ENCODE measurements at places on chromosomes 5 and 9.

- DNase-seq, result no peak
These were observed 25.4 kb downstream of the ADAMTS16 start for GRCh38 chr5:5165541-5166002.

- no peak for DNase-seq
These were observed 31.7 kb upstream of the STXBP1 start for GRCh38 chr9:127580366-127580765.

DNA sequence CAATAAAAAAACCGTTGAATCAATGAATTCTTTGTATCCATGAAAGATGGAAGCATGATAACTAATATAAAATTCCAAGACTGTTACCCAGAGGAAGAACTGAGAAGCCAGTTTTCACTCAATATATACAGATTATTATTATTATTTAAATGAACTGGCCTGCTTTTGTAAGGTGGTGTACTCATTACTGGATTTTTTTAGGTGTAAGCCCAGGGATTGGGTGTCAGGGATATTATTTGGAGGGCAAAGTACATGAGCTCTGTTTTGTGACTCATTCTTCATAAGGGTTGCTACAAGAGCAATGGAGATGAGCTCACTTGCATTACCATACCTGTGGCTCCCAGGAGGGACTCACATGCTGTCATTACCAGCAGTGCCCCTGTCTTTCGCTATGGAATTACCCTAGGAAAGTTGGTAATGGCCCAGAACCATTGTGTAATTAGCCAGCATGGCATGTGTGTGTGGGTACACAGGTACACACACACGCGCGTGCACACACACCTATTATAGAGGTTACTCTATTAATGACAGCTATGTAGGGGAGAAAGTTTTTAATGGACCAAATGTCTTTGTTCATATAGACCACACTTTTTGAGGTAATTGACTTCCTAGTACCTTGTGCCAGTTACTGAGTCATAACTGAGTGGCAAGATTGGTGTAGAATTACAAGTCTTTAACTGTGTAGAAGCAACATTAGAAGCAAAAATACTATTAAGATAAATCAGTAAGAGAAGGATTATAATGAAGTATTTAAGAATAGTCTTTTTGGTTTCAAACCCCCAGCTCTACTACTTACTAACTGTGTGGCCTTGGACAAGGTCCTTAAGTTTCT, 143.4 kb downstream of the GDNF start:
- DNase-seq, result no peak

DNA sequence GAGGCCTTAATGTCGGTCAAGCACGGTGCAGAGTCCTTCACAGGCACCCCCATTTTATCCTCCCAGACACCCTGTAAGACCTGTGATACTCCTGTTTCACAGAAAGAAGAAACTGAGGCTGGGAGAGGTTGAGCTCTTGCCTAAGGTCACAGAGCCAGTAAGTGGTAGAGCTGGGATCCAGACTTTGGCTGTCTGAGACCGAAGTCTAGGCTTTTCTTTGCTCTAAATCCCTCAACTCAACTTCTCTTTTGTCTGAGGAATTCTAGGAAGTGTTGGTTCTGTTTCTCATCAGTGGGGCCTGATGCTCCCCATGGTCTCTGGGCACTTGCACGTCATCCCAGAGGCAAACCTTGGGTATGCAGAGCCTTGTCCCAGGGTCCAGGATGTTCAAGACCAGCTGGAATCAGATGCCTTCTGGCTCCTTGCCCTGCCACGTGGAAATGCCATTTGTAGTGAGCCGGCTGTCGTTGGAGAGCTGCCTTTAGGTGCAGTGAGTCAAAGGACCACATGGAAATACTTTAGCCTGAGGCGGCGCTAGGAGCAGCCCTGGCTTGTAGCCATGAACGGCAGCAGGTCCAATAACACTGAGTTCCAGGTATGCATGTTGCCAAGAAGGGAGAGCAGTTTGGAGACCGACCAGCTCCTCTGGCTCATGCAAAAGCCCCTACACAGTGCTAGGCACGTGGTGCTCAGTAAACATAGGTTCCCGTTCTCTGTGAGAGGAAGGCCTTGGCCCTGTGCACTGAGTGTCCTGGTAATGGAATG, 9.2 kb downstream of the DCANP1 start:
- no peak for DNase-seq

- DNase-seq, result peak; percentile 42
These were observed 1.1 kb downstream of the KIF2A start for GRCh38 chr5:62306896-62307689.

GRCh38 chr9:121285835-121286687, 18.1 kb downstream of the GSN start:
- peak; percentile 62 for DNase-seq

GRCh38 chr9:87529671-87530070, 32.0 kb downstream of the DAPK1 start:
- DNase-seq, result no peak

- DNase-seq, result no peak
These were observed 29.2 kb downstream of the PROP1 start for GRCh38 chr5:177966839-177967166.

DNA sequence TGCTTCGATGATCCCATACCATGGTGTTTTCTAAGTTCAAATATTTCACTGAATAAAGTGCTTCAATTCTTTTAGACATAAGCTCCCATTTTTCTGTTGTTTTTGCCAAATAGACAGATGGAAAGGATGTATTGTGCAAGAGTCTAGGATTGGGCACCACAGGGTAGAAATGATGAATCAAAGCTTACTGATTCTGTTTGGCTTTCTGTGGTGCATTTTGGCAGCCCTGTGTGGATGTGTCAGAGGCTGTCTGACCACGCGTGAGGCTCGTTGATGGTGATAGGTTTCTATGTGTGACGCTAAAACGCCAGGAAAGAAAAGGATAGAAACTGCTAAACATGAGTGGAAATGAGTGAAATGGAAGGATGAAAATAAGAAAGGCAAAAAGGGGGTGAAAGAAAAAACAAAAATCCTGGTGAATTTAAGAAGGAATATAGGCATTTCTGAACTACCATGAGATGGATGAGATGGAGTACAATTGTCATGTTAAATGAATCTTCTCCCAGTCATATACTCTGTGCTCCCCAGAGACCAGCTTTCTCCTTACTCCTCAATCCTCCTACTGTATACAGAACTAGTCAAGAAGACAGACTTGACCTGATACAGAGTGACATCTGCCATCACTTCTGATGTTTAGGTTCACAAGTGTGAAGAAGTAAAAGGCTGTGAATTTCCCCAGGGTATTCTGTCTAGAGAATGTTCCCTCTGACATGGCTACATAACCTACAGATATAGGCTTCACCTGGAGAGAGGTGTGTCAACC, 54.4 kb downstream of the ANKH start:
- DNase-seq, result no peak

DNA sequence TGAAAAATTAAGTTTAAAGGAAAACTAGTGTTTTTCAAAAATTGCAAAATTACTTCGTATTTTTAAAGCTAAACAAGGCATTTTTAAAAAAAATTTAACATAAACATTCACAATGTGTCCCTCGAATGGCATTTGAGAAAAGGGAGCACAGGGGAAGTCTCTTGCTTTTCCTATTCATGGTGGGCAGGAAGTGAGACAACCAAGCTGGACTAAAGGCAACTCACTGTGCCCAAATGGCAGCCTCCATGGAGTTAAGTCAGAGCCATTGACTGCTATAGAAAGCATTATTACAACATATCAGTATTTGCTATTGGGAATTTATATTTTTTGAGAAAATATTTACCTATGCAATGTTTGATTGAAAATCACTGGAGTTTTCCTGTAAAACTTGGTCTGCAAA, 8.3 kb downstream of the HNRNPH1 start:
- DNase-seq, result no peak

GRCh38 chr5:171269717-171270116, 39.3 kb upstream of the TLX3 start:
- no peak for DNase-seq

- no peak for DNase-seq
These were observed 177.3 kb upstream of the DMAC1 start for GRCh38 chr9:7976856-7977255.

- no peak for DNase-seq
These were observed 90.3 kb downstream of the DIRAS2 start for GRCh38 chr9:90552317-90552716.
